AML-193 (cell line): ENCODE measurements at places on chromosomes 4 and X.

- no peak for DNase-seq
These were observed 60.9 kb upstream of the PACRGL start for GRCh38 chr4:20639346-20639745.

DNA sequence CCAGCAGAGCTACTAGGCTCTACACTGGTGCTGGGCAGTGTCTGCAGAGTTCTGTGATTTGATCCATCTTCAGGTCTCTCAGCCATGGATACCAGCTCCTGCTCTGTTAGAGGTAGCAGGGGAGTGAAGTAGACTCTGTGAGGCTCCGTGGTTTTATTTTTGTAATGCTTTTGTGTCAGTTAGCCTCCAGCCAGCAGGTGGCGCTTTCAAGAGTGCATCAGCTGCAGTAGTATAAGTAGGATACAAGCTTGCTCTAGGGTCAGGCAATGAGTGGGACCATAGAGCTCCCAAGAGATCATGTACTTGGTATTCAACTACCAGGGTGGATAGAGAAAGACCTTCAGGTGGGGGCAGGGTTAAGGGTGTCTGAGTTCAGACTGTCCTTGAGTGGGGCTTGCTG is 362.5 kb upstream of the TRAM1L1 start:
- DNase-seq, result no peak

GRCh38 chr4:139574641-139575040 is 18.6 kb upstream of the SETD7 start:
- DNase-seq, result no peak

GRCh38 chr4:79211490-79211889 is 114.4 kb downstream of the NAA11 start:
- no peak for DNase-seq

- DNase-seq, result no peak
These were observed 158.1 kb downstream of the DTHD1 start for GRCh38 chr4:36439556-36439955.

DNA sequence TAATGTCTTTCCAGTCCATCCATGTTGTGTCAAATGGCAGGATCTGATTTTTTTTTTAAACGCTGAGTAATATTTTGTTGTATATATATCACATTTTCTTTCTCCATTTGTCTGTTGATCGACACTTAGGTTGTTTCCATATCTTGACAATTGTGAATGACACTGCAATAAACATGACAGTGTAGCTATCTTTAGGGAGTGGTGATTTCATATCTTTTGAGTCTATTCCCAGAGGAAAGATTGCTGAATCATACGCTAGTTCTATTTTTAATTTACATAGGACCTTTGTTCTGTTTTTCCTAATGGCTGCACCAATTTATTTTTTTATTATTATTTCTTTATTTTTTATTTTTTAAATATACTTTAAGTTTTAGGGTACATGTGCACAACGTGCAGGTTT is 470.7 kb downstream of the CCSER1 start:
- no peak for DNase-seq

GRCh38 chr4:174707051-174707676 is 121.9 kb downstream of the GLRA3 start:
- DNase-seq, result no peak

DNA sequence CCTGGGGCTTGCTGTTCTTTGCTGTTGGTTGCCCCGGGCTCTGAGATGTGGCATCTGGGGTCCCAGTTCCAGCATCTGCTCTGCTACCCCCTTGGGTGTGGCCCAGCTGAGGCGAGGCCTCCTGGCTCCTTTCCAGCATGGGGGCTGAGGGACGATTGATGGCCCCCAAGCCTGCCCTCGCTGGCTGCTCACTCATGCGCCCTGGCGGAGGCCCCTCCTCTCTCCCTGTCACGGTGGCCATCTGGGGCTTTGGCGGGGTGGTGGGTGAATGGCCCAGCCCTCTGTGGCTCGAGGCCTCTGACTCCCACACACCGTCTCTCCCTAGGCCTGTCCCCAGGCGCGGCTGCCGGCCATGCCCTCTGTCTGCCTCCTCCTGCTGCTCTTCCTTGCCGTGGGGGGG is 1.8 kb downstream of the PLXNA3 start:
- no peak for DNase-seq

DNA sequence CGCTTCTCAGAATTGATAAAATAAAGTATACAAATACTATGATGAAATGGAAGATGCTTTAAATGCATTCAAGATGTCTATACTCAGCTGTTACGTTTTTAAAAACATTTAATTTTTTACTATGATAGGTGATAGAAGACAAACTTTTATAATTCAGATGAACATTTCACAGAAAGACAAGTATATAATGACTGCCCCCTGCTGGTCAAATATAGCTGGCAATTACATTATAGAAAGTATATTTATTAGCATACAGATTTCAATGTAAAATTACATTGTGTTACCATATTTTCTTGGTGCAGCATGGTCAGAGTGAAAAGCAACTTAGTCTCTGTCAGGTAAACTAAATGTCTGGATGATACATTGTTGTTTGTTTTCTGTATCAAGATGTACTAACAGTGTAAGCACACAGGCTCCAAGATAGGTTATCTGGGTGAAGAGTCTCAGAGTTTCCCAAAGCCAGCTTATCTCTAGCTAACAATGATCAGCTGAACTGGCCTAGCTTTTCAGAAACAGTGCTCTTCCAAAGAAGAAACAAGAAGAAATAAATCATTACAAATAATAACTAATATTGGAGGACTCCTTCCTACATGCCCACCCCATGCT is 54.1 kb downstream of the SRPX start:
- peak; percentile 12 for DNase-seq

DNA sequence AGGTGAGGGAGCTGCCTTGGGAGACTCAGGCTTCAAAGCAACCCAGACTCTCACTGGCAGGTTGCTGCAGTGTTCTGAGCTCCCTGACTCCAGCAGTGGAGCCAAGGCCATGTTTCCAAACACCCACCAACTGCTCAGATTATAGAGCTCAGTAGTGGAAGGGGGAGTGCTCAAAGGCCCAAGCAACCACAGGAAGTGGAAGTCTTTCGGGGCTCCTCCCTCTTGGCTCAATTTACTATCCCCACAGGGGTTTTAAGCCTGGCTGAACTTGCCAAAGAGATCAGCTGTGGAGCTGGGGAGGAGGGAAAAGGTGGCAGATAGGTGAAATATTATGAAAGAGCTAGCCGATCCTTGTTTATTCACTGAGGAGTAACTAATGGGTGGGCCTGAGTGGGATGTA is 82.5 kb downstream of the HPRT1 start:
- peak; percentile 2 for DNase-seq

DNA sequence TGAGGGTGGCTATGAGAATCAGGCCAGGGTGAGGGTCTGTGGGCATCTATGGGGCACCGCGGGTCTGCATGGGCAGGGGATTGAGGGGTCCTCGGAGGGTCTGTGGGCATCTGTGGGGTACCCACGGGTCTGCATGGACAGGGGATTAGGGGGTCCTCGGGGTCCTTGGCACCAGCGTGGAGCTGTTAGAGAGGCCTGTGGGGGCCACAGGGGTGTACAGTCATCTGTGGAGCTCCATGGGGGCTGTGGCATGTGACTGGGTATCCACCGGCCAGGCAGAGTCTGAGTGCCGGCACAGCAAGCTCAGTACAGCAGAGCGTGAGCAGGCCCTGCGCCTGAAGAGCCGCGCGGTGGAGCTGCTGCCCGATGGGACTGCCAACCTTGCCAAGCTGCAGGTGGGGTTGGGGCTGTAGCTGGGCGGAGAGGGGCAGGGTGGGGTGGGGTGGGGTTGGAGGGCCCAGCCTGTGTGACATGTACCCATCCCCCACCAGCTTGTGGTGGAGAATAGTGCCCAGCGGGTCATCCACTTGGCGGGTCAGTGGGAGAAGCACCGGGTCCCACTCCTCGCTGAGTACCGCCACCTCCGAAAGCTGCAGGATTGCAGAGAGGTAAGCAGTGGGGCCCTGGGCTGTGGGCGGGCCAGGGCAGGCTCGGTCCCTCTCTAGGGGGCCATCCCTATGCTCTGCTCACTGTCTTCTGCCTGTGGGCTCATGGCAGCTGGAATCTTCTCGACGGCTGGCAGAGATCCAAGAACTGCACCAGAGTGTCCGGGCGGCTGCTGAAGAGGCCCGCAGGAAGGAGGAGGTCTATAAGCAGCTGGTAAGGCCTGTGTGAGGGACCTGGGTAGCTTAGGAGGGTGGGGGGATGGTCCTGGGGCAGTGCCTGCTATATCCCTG is 12.9 kb downstream of the CCDC22 start:
- no peak for DNase-seq

DNA sequence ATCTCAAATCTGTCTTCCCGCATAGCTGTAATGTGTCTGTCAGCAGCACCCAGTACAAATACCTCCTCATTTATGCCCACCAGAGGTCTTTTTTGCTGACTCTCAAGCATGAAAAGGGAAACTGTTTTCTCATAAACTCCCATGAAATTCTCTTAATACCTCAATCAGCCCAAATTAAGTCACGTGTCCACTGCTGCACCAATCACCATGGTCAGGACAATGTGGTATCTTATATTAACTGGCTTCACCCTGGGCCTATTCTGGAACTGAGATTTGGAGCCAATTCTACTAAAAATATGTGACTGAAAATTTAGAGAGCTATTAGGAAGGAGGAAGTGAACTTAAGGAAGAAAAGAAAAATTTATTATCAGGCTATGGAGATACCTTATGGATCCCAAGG is 58.4 kb downstream of the IL21 start:
- no peak for DNase-seq

- DNase-seq, result no peak
These were observed 198.9 kb downstream of the ASMT start for GRCh38 chrX:1813809-1814208.

DNA sequence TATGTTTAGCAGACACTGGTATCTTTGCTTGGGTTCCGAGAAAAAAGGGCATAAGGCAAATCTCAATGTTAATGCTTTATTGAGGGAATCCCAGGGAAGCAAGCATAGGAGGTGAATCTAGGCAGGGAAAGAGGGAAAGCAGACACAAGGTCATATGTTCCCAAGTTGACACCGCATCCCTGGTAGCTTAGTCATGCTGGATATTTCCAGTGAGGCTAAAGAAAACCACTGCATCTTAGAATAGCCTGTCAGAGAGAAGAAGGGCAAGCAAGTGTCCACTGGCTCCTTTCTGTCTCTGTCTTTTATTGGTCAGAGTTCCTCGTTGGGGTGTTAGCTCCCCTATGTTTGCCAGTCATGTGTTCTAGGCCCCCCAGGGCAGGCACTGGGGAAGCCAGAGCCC is 104.7 kb downstream of the NKX6-1 start:
- no peak for DNase-seq

DNA sequence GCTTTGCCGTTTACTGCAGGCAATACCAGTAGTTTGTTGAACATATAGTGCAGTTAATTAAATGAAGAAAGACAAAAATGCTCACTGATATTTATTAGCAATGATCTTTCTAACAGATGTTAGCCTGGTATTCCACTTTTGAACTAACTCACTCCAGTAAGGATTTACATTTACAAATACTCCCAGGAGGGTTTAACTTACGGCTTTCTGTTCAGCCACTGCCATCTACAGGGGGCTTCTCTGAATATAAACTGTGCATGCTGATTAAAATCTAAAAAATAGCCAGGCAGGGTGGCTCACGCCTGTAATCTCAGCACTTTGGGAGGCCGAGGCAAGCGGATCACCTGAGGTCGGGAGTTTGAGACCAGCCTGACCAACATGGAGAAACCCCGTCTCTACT is 2.2 kb upstream of the SRD5A3 start:
- DNase-seq, result no peak
